ENCODE measurements at places on chromosomes 2 and 18.
A peak's percentile ranks its signal among the peaks of the same experiment; 100 is the strongest.

DNA sequence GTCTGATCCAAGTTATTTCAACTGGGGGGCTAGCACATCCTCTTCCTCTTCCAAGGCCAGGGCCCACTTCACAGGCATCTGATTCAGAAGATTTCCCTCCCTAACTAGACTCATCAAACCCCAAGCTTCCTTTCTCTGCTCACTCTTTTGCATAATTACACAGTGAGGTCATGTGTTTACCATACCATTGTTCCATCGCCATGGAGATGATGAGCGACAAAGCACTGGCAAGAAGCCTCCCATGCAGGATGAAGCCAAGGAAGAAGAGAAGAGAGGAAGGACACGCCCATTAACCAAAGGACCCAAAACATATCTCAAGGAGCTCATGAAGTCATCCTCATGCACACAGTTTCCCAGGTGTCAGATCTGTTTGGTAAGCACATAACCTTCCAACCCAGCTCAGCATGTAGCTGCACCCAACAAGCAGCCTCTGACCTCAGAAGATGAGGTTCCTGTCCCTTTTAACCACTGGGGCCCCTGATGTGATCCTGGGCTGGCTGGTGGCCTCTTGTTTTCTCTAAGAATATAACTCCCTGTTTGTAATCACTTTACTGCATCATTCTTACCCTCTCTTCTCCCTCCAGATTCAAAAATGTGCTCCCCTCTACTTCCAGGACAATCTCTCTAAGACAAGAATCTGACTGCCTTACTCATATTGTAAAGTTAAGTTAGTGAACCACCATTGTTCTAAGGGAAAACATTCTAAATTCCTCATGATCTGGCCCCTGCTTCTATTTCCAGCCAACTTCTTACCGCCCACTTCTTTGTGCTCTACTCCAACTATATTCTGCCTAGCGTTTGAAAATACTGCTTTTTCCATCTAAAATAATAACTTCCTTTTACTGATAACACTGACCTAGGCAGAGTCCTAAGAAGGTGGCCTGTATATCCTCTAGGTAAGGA is 190.1 kb downstream of the TTC32 start:
- no peak for DNase-seq

DNA sequence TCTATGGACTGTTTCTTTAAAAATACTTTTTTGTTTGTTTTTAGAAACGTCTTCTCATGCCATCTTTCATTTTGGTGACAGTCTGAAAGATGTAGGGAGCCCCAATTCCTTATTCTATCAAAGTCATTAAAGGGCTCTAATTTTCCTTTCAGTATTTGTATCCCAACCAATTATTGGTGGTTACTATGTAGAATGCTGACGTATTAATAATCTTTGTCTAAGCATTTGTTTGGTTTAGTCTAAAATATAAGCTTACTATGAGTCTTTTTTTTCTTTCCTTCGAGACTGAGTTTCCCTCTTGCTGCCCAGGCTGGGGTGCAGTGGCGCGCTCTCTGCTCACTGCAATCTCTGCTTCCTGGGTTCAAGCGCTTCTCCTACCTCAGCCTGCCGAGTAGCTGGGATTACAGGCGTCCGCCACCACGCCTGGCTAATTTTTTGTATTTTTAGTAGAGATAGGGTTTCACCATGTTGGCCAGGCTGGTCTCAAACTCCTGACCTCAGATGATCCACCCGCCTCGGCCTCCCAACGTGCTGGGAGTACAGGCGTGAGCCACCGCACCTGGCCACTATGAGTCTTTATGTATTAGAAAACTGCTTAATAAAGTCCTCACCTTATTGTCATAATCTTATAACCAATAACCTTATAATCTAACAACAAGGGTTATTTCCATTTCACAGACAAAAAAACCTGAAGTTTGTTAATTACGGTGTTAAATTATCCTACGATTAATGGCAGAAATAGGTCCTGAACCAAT is 849 bp upstream of the VRK2 start:
- no peak for DNase-seq

- DNase-seq: no peak
Measured at GRCh38 chr18:23538870-23539269, 35.6 kb downstream of the RMC1 start.

- no peak for DNase-seq
Measured at GRCh38 chr18:2573408-2573807, 2.1 kb downstream of the NDC80 start.

DNA sequence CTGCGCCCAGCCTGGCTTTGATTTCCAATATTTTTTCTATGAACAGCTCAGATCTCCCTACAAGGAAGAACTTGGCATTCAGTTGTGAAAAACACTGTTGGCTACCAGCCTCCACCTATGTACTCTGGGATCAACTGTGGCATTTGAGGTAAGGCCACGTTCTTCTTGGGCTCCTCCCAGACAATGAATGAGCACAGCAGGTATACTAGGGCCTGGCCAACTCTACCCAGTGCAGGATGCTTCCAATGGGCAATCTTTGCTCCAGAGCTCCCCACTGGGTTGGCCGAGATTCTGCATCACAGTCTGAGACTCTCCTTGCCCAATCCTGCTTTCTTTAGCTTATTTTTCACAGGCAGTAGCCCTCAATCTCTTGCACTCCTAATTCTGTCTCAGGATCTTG is 75.9 kb downstream of the TMEM131 start:
- DNase-seq: no peak

- no peak for DNase-seq
Measured at GRCh38 chr18:49490246-49490762, 3.3 kb upstream of the C18orf32 start.

DNA sequence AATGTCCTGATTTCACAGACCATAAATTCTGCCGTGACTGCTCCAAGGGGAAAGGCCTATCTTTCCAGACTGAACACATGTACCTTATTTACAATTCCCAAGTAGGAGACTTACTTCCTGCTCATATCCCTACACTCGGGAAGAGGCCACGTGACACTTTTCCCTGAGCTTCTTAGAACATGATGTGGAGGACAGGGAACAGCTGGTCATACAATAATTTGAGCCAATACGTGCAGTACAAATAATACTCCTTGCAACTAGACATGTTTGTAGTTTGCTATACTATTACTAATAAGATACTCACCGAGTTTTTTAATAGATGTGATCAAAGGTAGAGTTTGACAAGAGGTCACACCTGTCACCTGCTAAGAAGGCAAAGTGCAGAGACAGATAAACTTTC is 256.4 kb downstream of the SP3 start:
- no peak for DNase-seq

- no peak for DNase-seq
Measured at GRCh38 chr2:177147093-177147694, 65.4 kb upstream of the HNRNPA3 start.

DNA sequence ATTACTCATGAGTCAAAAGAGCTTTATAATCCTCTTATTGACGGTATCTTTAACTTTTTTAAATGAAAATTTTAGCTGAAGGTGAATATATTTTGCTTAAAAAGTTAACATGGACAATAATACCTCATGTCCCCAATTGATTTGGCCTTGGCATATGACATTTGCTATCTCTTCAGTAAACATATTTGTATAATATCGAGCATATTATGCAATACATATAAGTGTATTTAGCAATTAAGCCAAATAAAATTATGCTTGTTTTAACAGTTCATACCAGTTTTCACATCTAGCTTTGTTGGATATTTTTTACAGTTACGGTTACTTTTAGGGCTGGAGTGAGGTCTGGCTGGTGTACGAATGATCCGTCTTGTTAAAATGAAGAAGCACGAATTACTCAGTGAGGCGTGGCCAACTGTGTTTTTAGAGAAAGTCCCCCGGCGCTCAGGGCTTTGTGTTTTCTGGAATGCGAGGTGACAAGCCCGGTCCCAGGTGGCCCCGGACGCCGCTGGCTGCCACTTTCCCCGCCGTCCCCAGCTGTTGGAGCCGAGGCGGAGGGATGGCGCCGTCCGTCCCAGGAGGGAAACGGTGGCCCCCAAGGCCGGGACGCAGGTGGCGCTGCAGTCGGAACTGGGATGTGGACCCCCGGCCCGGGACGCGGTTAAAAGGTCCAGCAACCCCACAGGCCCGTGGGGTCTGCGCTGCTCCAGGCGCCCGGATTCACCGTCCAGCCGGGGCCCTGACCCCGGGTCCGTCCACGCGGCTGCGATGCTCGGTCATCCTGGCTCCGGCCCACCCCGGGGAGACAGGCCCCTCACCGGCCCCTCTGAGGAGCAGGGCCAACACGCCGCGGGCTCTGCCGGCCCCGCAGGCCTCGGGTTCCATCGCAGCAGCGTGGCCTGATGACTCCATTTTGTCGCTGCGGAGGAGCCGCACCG is 41.3 kb downstream of the TMEM18 start:
- DNase-seq: no peak

- no peak for DNase-seq
Measured at GRCh38 chr2:105522645-105523044, 123.8 kb upstream of the FHL2 start.

DNA sequence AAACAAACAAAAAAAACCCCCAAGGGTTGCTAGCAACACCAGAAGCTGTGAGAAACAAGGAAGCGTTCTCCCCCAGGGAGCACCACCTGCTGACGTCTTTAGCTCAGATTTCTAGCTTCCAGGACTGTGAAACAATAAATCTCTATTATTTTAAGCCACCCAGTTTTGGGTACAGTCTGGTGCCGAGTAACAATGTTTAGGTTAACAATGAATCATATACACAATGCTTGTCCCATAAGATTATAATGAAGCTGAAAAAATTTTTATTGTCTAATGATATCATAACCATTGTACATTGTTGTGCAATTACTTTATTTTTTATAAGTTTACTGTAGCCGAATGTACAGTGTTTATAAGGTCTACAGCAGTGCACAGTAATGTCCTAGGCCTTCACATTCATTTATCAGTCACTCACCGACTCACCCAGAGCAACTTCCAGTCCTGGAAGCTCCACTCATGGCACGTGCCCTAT is 72.1 kb upstream of the CAB39 start:
- DNase-seq: no peak

DNA sequence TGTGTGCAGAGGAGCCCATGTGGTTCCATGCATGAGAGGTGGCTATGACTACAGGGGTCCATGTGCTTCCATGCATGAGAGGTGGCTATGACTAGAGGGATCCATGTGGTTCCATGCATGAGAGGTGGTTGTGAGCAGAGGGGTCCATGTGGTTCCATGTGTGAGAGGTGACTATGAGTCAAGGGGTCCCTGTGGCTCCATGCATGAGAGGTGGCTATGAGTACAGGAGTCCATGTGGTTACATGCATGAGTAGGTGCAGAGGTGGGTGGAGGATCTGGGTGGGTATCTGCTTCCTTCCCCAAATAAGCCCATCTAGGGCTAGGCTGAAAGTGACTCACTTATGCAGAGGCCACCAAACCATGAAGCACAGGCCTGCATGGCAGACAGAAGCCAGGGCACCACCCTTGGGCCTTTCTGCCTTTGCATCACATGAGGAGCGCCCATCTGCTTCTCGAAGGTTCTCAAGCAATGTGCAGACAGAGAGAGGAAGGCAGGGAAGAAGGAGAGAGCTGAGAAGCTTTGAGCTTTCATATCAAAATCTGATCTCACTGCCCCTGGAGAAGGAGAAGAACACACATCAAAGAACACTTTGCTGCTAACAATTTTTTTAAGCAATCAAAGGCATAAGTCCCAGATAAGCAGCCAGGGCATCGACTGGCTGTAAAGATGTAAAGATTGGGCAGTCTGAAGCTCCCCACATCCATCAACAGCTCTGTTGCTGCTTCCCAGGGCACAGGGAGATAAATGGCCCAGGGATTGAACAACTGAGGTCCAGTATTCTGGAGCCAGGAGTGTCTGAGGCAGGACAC is 137.6 kb downstream of the TNS1 start:
- DNase-seq: no peak

DNA sequence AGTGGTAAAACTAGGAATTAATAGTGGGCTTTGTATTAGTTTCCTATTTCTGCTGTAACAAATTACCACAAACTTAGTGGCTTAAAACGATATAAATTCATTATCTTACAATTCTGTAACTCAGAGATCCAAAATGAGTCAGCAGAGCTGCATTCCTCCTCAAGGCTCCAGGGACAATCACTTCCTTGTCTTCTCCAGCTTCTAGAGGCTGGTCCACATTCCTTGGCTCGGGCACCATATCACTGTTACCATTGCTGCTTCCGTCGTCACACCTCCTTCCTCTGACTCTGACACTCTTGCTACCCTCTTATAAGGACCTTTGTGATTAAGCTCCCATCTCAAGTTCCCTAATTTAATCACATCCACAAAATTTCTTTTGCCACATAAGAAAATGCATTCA is 567.8 kb upstream of the KLHL29 start:
- no peak for DNase-seq

- DNase-seq: no peak
Measured at GRCh38 chr2:70580352-70580751, 26.7 kb upstream of the TGFA start.

- no peak for DNase-seq
Measured at GRCh38 chr2:176078541-176079284, 5.0 kb downstream of the EVX2 start.

- DNase-seq: no peak
Measured at GRCh38 chr2:212919238-212919637, 232.2 kb downstream of the IKZF2 start.

- DNase-seq: no peak
Measured at GRCh38 chr18:26956863-26957262, 91.4 kb upstream of the AQP4 start.

GRCh38 chr2:23687713-23688112 is 239.2 kb downstream of the ATAD2B start:
- no peak for DNase-seq

- DNase-seq: no peak
Measured at GRCh38 chr2:79554899-79555298, 42.0 kb downstream of the CTNNA2 start.

DNA sequence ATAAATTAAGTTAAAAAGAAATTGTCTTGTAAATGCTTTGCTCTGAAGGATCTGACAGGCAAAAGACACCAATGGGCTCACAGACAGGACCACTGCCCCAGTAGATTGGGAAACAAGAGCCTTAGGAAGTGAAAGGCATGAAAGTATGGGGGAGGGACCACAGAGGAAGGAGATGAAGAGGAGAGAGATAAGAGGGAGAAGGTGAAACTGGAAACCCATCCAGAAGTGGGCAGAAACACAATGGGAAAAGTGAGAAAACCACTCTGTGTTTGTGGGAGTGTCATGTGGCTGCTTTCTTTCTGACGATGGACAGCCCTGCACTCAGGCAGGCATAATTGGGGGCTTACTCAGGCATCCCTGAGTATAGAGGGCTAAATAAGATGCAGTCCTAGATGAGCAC is 101.5 kb upstream of the STON1 start:
- DNase-seq: no peak

- DNase-seq: no peak
Measured at GRCh38 chr2:19536136-19536535, 177.7 kb upstream of the OSR1 start.

GRCh38 chr2:152038441-152038958 is 60.3 kb downstream of the CACNB4 start:
- no peak for DNase-seq

DNA sequence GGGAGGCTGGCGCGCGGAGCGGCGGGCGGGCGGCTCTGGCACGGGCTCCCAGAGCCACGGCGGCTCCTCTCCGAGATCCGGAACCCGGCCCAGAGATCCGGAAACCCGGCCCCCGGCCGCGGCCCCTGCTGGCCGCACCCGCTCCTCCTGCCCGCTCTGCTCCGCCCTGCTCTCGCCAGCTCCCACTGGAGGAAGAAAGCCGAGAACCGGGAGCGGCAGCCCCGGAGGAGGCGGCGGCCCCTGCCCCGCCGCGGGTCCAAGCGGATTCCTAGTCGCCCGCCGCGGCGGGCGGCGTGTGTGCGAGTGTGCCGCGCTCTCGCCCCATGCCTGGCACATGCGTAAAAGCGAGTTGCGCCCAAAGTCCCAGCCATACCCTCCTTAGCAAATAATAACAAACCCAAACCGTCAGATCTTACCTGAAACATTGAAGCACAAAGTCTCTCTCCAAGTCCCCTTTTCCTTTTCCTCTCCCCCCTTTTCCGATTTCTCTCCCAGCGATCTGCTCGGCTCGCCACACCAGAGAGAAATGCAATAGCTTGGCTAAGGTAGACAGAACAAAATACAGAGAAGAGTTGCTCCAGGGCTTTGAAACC is 108.7 kb upstream of the KCTD1 start:
- DNase-seq: peak; percentile 8

All from activated T-cell treated with anti-CD3 and anti-CD28 coated beads for 48 hours (primary cell).